ENCODE measurements at places on chromosomes 5 and 9.

DNA sequence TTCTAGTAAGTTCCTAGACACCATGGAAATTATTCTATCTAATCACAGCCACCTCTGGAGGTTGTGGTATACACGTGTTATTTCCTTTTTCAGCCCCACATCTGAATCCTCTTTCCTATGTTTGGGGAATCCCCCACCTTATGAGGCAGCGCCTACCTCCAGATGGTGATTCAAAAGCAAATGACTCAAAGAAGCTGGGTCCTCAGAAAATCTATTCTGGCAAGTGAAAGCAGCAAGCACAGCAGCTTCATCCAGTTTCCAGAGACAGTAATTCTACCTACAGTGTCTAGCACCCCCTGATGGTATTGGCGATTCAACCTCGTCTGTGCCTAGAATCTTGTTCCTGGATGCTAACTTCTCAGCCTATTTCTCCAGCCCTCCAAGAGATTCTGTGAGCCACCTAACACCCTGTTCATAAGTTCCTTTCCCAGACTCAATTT, 43.0 kb downstream of the STRBP start:
- DNase-seq = no peak

GRCh38 chr5:149561848-149562247, 10.6 kb upstream of the CSNK1A1 start:
- peak; percentile 48 for DNase-seq

DNA sequence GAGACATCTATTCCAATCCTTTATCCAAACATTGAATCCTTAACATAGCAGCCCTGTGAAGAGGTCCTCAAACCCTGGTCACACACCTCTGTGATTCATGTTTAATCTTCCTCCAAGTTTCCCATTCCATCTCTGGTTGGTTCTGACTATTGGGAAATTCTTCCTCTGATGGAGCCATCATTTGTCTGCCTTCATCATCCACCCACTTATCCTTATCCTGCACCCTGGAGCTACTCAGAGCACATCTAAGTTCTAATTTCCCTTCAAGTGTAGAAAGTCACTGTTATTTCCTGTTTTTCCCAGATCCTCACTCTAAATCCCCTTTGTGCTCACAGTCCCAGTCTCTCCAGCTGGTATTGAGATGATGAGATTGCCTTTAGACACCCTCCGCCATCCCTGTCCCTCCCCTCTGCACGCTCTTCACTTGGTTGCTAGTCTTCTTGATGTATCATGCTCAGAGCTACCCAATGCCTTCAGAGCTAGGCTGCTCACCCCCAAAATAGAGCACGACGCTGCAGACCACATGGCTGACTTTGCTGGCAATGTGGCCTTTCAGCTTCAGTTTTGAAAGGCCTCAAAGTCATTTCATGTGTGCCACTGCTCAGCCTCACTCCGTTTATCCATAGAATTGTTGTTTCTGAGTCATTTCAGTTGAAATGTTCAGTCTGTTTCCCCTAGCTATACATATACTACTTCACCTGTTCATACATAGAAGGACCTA, 154.3 kb downstream of the PALM2AKAP2 start:
- DNase-seq = no peak

DNA sequence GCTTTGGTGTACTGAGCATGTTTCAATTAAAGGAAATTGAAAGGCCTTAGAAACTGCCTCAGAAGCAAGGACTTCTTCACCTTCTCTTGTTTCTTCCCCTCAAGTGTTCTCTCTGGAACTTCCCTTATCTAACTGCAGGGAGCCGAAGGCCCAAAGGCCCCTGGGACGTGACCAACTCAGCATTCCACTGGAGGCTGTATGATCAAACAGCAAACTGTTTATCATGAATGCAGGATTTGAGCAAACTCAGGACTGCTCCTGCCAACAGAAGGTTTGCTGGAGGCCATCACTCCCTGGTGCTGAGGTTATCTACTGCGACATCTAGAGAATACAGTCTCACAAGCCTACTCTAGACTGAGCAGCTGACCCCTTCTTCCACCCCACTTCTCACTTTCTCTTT, 4.8 kb upstream of the CDH10 start:
- no peak for DNase-seq

GRCh38 chr9:101162231-101162630, 133.7 kb downstream of the PLPPR1 start:
- no peak for DNase-seq

- no peak for DNase-seq
Observed at GRCh38 chr5:127316011-127316410, 25.4 kb downstream of the MEGF10 start.

GRCh38 chr5:41843456-41844370, 26.5 kb downstream of the OXCT1 start:
- DNase-seq = peak; percentile 50

- no peak for DNase-seq
Observed at GRCh38 chr5:180990882-180991242, 2.2 kb downstream of the BTNL3 start.

DNA sequence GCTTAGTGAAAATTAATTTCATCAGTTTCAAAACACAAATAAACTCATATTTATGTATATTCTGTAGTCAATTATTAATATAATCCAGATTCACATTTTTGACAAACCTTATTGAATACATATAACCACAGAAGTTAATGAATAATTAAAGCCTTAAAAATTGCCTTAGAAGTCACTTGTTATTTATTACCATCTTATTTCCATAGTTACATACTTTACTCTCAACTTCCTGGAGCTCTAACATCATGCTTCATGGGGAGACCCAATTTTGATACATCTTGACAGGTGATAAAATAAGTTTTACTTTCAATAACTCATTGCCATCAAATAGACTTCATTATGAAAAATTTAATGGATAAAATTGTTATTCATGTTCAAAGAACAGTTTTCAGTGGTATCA, 1038.7 kb downstream of the PTPRD start:
- no peak for DNase-seq

GRCh38 chr5:7728076-7728475, 122.9 kb downstream of the CFAP90 start:
- no peak for DNase-seq

DNA sequence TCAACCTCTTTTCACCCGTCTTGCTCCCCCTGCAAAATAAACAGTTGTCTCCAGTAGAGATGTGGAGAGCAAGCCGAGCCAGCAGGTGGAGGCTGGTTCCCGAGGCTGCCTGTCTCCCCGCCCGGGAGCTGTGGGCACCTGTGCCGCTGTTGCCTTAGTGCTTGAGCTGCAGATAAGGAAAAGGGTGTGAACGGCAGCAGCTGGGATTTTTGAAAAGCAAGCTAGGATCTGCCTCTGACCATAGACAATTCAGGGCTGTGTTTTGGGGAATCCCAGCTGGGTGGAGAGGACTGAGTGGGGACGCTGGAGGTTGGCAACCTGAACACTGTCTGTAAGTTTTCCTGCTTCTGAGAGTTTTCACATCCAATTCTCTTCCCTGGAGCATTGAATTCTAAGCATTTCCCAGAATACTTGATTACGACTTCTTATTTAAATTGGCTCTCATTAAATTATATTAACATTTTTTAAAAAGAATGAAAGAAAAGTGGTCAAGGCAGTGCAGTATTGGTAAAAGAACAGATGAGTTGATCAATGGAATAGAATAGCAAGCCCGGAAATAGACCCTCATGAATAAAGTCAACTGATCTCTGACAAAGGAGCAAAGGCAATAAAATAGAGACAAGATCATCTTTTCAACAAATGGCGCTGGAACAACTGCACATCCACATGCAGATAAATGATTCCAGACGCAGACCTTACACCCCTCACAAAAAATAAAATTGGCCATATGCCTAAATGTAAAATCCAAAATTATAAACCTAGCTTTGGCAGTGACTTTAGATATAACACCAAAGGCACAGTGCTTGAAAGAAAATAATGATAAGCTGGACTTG, 9.7 kb downstream of the WNK2 start:
- DNase-seq = no peak

GRCh38 chr9:36764364-36765076, 191.8 kb downstream of the MELK start:
- no peak for DNase-seq
